ENCODE measurements at places on chromosomes 7 and 10. TPM values are rescaled to one million over a fixed set of nuclear protein-coding genes. Genes with fewer than 3 reads are reported as not detected.

STAG3 gene
- 0.32 TPM for total RNA-seq

LIPM gene
- not detected for total RNA-seq

TRIM74 gene
- total RNA-seq: not detected

ERVW-1 gene
- not detected for total RNA-seq

ZNF503 gene
- total RNA-seq: 16.4 TPM

RHOBTB1 gene
- total RNA-seq: 15.5 TPM

NCOA4 gene
- 203 TPM for total RNA-seq

NUP205 gene
- 21.9 TPM for total RNA-seq

AKR1C1 gene
- 282 TPM for total RNA-seq

DDC gene
- not detected for total RNA-seq

NUTM2E gene
- not detected for total RNA-seq

SEMA3C gene
- 126 TPM for total RNA-seq

THNSL1 gene
- total RNA-seq: 3.3 TPM

PIP gene
- total RNA-seq: not detected

SLC29A4 gene
- 6.1 TPM for total RNA-seq

CASTOR2 gene
- total RNA-seq: 9.5 TPM

NPC1L1 gene
- 0.09 TPM for total RNA-seq

ZNF485 gene
- total RNA-seq: 2.4 TPM

FKBP6 gene
- not detected for total RNA-seq

MRC1 gene
- not detected for total RNA-seq

MYL7 gene
- total RNA-seq: not detected

CRTAC1 gene
- not detected for total RNA-seq

MBL2 gene
- total RNA-seq: not detected

KAZALD1 gene
- 84.3 TPM for total RNA-seq

MIOS gene
- 19.1 TPM for total RNA-seq

CACNB2 gene
- 1.2 TPM for total RNA-seq

SVIL gene
- total RNA-seq: 122 TPM

GPR26 gene
- total RNA-seq: not detected

RAB18 gene
- 33.2 TPM for total RNA-seq

C10orf105 gene
- total RNA-seq: under 0.01 TPM

TRIL gene
- total RNA-seq: 2.1 TPM

SFXN3 gene
- 77.9 TPM for total RNA-seq

HOXA3 gene
- 1.3 TPM for total RNA-seq

PSD gene
- 8.4 TPM for total RNA-seq

LIPF gene
- total RNA-seq: not detected

SLC18A3 gene
- not detected for total RNA-seq

MYO1G gene
- total RNA-seq: under 0.01 TPM

CFAP69 gene
- 5.0 TPM for total RNA-seq

LHFPL3 gene
- not detected for total RNA-seq

HOXA7 gene
- total RNA-seq: not detected

All from bronchial smooth muscle cell (primary cell).